ENCODE measurements at places on chromosomes 4 and X. TPM values are rescaled to one million over a fixed set of nuclear protein-coding genes. Genes with fewer than 3 reads are reported as not detected.

ODAPH gene
- not detected for total RNA-seq

SLC10A6 gene
- not detected for total RNA-seq

PF4V1 gene
- total RNA-seq: not detected

GEMIN8 gene
- total RNA-seq: 8.8 TPM

ANKRD50 gene
- 4.8 TPM for total RNA-seq

CYSLTR1 gene
- not detected for total RNA-seq

PCYT1B gene
- total RNA-seq: not detected

EPGN gene
- total RNA-seq: not detected

GAGE12C gene
- not detected for total RNA-seq

CCKAR gene
- total RNA-seq: not detected

TEX13C gene
- not detected for total RNA-seq

PRAF2 gene
- total RNA-seq: 37.8 TPM

CD99L2 gene
- 54.6 TPM for total RNA-seq

GLUD2 gene
- total RNA-seq: 1.6 TPM

DGKK gene
- not detected for total RNA-seq

FAM236C gene
- total RNA-seq: not detected

RHOXF2 gene
- total RNA-seq: not detected

IQCM gene
- not detected for total RNA-seq

STARD8 gene
- total RNA-seq: 1.8 TPM

PCSK1N gene
- total RNA-seq: 40.2 TPM

SLC39A8 gene
- 11.7 TPM for total RNA-seq

PNCK gene
- total RNA-seq: 0.16 TPM

KIF4A gene
- total RNA-seq: 24.2 TPM

CTAG1A gene
- not detected for total RNA-seq

MAOB gene
- total RNA-seq: 0.16 TPM

HPGDS gene
- not detected for total RNA-seq

CLGN gene
- total RNA-seq: 5.3 TPM

PCDH10 gene
- 0.13 TPM for total RNA-seq

MAGEA3 gene
- total RNA-seq: 2.5 TPM

PLXNA3 gene
- 9.2 TPM for total RNA-seq

C4orf50 gene
- not detected for total RNA-seq

LRIT3 gene
- not detected for total RNA-seq

SLC6A8 gene
- total RNA-seq: 9.8 TPM

CRMP1 gene
- total RNA-seq: 2.5 TPM

TACC3 gene
- total RNA-seq: 82.6 TPM

METTL14 gene
- total RNA-seq: 18.5 TPM

ABLIM2 gene
- 0.58 TPM for total RNA-seq

CD40LG gene
- not detected for total RNA-seq

COL4A6 gene
- 15.5 TPM for total RNA-seq

IL21 gene
- total RNA-seq: not detected

BANK1 gene
- 1.1 TPM for total RNA-seq

CYTL1 gene
- not detected for total RNA-seq

NLRP2B gene
- not detected for total RNA-seq
